ENCODE measurements at places on chromosomes 1 and 21.

DNA sequence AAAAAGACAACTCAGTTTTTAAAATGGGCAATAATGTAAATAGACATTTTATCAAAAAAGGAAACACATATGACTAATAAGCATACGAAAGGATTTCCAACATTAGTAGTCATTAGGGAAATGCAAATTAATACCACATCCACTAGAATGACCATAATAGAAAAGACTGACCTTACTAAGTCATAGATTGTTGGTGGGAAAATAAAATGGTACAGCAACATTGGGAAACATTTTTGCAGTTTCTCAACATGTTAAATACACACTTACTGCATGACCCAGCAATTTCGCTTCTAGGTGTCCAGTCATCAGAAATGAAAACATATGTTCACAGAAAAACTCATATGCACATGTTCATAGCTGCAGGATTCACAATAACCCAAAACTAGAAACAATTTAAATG is 29.9 kb upstream of the SLC44A3 start:
- no peak for DNase-seq

DNA sequence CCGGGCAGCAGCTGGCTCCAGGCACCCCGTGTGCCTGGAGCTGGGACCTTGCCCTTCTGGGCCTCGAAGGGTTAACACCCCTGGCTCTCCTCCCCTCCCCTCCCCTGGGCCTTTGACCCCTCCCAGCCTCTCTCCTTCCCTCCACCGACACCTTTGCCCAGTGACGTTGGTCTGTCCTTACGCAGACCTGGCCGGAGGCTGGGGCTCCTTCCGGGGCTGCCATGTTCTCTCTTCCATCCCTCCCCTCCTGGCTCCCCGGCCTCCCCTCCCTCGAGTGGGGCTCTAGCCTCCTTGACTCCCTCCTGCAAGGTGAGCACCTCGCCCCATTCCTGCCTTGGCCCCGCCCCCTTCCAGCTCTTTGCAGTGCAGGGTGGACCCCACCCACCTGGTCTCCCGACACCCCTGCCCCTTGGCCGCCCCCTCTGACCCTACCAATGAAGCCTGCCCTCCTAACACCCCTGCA is at the start of gene TMEM82:
Gene TMEM82 (plus strand): TSS at position 161 of the 463 bp plus-strand sequence. CDS start 61 bp downstream, at position 222.
- no peak for DNase-seq

DNA sequence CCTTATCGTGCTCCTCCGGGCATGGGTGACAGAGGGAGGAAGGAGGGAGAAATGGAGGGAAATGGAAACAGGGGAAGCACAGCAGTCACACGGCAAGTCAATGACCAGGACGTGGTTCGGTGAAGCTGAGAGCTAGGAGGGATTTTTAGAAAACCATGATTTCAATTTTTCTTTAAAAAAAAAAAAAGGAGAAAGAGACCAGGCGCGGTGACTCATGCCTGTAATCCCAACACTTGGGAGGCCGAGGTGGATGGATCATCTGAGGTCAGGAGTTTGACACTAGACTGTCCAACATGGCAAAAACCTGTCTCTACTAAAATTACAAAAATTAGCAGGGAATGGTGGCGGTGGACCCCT is 776 bp upstream of the TNFRSF9 start:
- DNase-seq: no peak

DNA sequence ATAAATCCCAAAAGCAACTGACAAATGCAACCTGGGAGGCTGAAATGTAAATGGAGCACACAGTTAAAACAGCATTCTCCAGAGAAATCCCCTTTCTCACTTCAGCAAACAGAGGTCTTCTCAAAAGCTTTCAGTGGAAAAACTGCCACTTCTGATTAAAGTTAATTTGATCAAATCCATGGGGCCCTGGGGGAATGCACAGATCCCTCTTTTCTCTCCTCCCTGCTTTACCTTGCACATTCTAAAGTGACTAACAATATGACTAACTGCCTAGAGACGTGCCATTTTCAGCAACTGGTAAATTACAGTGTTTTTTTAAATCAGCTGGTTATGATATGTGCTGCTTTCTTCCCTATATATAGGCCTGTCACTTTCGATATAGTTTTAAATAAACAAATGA is 142.5 kb downstream of the RERE start:
- DNase-seq: no peak

DNA sequence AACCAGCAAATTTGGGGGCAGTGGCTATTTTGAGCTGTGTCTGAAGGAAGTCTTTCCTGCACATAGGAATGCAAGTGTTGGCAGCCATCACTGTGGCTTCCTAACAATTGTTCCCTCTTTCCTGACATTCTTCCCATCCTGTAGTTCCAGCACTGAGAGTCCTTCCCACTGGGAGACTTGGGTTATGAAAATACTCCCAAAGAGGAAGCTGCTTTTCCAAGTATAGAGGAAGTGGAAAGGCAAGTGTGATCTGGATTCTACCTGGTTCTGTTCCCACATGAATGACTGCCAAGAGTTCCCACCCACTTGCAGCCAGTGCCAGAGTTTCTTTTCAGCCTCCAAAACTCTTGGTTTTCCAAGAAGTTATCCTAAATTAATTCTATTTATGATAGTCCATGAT is 98.5 kb upstream of the CD53 start:
- DNase-seq: no peak

All from T-helper 9 cell (primary cell).